T-helper 17 cell (primary cell): ENCODE measurements at places on chromosomes 2 and 18.
A peak's percentile ranks its signal among the peaks of the same experiment; 100 is the strongest.

DNA sequence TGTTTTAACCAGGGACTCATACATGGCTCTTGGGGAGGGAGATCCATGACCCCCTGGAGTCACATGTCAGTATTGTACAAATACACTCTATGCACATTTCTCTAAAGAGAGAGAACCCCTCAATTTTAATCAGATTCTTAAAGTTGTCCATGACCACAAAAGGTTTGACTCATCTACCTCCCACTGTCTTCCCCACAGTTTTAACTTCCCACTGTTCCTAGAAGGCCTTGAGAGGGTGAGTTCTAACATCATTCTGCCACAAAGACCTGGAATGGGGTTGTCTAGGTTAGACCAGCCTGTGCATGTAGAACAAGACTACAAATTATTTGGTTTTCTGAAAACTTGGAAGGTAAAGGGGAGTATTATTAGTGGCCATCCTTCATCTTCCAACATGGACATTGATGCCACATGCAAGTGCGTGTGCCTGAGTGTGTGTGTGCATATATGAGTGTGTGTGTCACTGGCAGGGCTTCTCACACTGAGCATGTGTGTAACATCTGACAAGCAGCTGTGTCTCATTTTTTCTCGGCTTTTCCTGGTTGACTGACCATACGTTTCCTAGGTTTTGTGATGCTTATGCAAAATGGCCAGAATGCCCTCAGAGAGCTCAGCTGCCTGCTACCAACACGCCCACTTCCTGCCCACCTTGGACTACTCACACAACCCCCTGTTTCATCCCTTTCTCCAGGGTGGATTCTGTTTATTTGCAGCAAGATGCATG lies 94.6 kb upstream of the LGALSL start:
- no peak overlapping the region for H3K27ac ChIP-seq
- no peak for DNase-seq
- H3K27me3 ChIP-seq = peaks cover 77% of the 10 kb centered on the region
- no peak overlapping the region for H3K4me3 ChIP-seq
- H3K4me1 ChIP-seq = peaks cover 16% of the 10 kb centered on the region

DNA sequence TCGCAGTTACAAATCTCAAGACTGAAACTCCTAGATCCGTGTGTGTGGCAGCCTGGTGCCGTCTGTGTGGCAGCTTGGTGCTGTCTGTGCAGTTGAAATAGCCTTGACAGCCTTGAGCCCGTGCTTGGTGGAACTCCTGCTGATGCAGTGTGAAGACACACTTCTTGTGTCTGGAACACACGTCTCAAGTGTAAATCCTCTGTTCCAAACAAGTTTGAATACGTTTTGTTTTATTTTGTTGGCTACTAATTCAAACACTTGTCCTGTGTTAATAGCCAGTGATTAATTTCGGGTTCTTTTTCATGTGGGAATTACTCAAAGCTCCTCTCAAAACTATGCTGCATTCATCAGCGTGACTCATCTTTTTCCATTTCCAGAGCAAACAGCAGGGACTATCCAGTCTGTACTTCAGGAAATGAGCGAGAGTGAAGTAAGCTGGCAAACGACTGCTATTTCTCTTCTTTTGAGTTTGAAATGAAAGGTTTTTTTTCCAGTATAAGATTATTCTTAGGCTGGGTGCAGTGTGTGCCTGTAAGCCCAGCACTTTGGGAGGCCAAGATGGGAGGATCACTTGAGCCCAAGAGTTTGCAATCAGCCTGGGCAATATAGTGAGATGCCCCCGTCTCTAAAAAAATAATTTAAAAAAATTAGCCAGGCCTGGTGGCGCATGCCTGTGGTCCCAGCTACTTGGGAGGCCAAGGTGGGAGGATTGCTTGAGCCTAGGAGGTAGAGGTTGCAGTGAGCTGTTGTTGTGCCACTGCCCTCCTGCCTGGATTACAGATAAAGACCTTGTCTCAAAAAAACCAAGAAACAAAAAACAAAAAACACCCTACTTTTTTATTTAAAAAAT lies 152.9 kb downstream of the SPP2 start:
- no peaks in the 10 kb centered on the region for H3K36me3 ChIP-seq
- DNase-seq = no peak

GRCh38 chr2:197993830-197994229 lies 189.4 kb downstream of the PLCL1 start:
- peaks cover 3% of the 10 kb centered on the region for H3K36me3 ChIP-seq
- H3K4me3 ChIP-seq = no peak overlapping the region
- no peaks in the 10 kb centered on the region for H3K27me3 ChIP-seq
- no peak overlapping the region for H3K27ac ChIP-seq
- H3K4me1 ChIP-seq = peaks cover 46% of the 10 kb centered on the region

- H3K4me3 ChIP-seq = no peak overlapping the region
- no peaks in the 10 kb centered on the region for H3K36me3 ChIP-seq
- DNase-seq = no peak
- no peaks in the 10 kb centered on the region for H3K4me1 ChIP-seq
- peaks cover 4% of the 10 kb centered on the region for H3K27me3 ChIP-seq
- no peak overlapping the region for H3K27ac ChIP-seq
Observed at GRCh38 chr2:190748966-190749365, 100.1 kb downstream of the NAB1 start.

- peaks cover 2% of the 10 kb centered on the region for H3K36me3 ChIP-seq
- peaks cover 14% of the 10 kb centered on the region for H3K4me1 ChIP-seq
- no peaks in the 10 kb centered on the region for H3K27me3 ChIP-seq
Observed at GRCh38 chr2:130185896-130186295, 3.8 kb downstream of the MZT2B start.

- H3K27ac ChIP-seq = peak overlapping the region; percentile 44
- no peaks in the 10 kb centered on the region for H3K36me3 ChIP-seq
- H3K27me3 ChIP-seq = peaks cover 43% of the 10 kb centered on the region
- H3K4me1 ChIP-seq = peaks cover 6% of the 10 kb centered on the region
- DNase-seq = no peak
Observed at GRCh38 chr2:127185093-127185492, 35.0 kb downstream of the CYP27C1 start.

- H3K27ac ChIP-seq = peak within 1 kb of the TSS; percentile 90
- peaks cover 9% of the 10 kb centered on the region for H3K27me3 ChIP-seq
- H3K4me1 ChIP-seq = peaks cover 24% of the 10 kb centered on the region
- peak; percentile 84 for DNase-seq
Observed at GRCh38 chr2:158456309-158457066, at the start of the genes CCDC148 and PKP4. CCDC148 (minus strand) TSS chr2:158456753; CDS start chr2:158456439, 314 bp downstream. PKP4 (plus strand) TSS chr2:158456952; CDS start chr2:158533185, 76,233 bp downstream.

GRCh38 chr2:59658906-59659635 lies 894.4 kb downstream of the BCL11A start:
- H3K4me3 ChIP-seq = no peak overlapping the region
- H3K27me3 ChIP-seq = no peaks in the 10 kb centered on the region
- no peak overlapping the region for H3K27ac ChIP-seq
- no peaks in the 10 kb centered on the region for H3K36me3 ChIP-seq
- H3K4me1 ChIP-seq = no peaks in the 10 kb centered on the region
- DNase-seq = no peak

DNA sequence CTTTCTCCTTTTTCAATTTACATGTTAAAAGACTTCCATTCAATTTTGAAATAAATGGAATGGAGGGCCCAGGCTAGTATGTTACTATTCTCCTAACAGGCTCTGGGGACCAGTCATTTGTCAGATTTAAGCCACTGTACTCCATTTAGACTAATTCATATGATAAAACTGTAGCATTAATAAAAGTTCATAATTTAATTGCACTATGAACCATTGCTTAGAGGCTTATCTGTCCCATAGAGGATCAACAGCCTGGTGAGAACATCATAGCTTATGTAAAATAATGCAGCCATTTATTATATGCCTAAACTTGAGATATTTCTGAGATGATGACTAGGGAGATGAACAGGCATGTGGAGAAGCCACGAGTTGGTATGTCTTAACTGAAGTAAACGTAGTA lies 156.0 kb downstream of the RIT2 start:
- H3K27me3 ChIP-seq = no peaks in the 10 kb centered on the region
- no peak overlapping the region for H3K27ac ChIP-seq
- no peak overlapping the region for H3K4me3 ChIP-seq

GRCh38 chr2:9694661-9695234 lies 64.0 kb upstream of the YWHAQ start:
- H3K27ac ChIP-seq = peak overlapping the region; percentile 57
- DNase-seq = no peak
- no peaks in the 10 kb centered on the region for H3K27me3 ChIP-seq
- peaks cover 14% of the 10 kb centered on the region for H3K4me1 ChIP-seq
- no peaks in the 10 kb centered on the region for H3K36me3 ChIP-seq

- DNase-seq = no peak
- H3K4me3 ChIP-seq = no peak overlapping the region
- H3K27me3 ChIP-seq = no peaks in the 10 kb centered on the region
- H3K27ac ChIP-seq = no peak overlapping the region
- H3K36me3 ChIP-seq = no peaks in the 10 kb centered on the region
- H3K4me1 ChIP-seq = no peaks in the 10 kb centered on the region
Observed at GRCh38 chr2:157662401-157662800, 33.7 kb upstream of the ACVR1C start.

GRCh38 chr2:182179176-182179575 lies 193.5 kb downstream of the PPP1R1C start:
- no peak overlapping the region for H3K27ac ChIP-seq
- H3K4me1 ChIP-seq = no peaks in the 10 kb centered on the region
- H3K36me3 ChIP-seq = no peaks in the 10 kb centered on the region

GRCh38 chr18:6571239-6571602 lies 156.5 kb upstream of the L3MBTL4 start:
- H3K36me3 ChIP-seq = no peaks in the 10 kb centered on the region
- no peaks in the 10 kb centered on the region for H3K27me3 ChIP-seq
- H3K27ac ChIP-seq = no peak overlapping the region
- no peak overlapping the region for H3K4me3 ChIP-seq
- no peak for DNase-seq

DNA sequence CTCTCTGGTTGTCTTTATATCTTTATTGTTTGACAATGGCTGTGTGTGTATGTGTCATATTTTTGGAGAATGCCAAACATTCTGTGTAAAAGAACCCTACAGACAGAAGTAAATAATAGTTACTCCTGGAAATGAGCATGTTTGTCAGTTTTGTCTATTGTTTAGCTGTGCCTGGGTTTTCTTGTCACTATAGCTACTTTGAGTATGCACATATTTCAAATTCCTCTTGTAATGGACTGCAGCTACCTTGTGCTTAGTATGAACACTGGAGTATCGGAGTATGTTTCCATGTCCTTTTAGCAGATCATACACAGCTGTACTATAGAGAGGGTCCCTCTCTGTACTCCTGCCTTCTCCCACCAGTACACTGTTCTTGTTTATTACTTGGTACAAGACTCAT lies 58.0 kb upstream of the DOCK10 start:
- H3K27ac ChIP-seq = no peak overlapping the region
- no peaks in the 10 kb centered on the region for H3K4me1 ChIP-seq
- no peaks in the 10 kb centered on the region for H3K27me3 ChIP-seq
- no peaks in the 10 kb centered on the region for H3K36me3 ChIP-seq
- H3K4me3 ChIP-seq = no peak overlapping the region
- no peak for DNase-seq

- no peak overlapping the region for H3K4me3 ChIP-seq
- H3K27me3 ChIP-seq = no peaks in the 10 kb centered on the region
- peaks cover 19% of the 10 kb centered on the region for H3K4me1 ChIP-seq
- peak overlapping the region; percentile 49 for H3K27ac ChIP-seq
Observed at GRCh38 chr2:102063487-102063911, 71.7 kb downstream of the IL1R2 start.

- no peak overlapping the region for H3K27ac ChIP-seq
- H3K4me3 ChIP-seq = no peak overlapping the region
- H3K4me1 ChIP-seq = peaks cover 8% of the 10 kb centered on the region
- H3K27me3 ChIP-seq = no peaks in the 10 kb centered on the region
Observed at GRCh38 chr2:37554687-37555086, 116.8 kb downstream of the CDC42EP3 start.

DNA sequence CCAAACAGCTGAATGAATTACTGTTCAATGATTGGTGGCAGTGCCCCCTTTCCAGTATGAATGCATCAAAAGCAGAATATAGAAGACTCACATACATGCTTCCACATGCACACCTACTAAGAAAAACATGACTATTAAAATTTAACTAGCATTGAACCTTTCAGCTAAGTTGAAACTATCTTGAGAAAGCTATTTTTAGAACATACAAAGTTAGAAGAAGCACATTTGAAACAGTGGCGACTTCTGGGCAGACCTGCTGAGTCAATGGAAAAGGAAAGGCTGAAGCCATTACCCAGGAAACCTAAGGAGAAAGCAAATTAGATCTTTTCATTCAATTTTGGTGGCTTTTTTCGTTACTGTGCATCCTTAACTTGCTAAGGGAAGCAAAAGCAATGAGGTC lies 55.9 kb downstream of the PLA2R1 start:
- no peak overlapping the region for H3K4me3 ChIP-seq
- H3K36me3 ChIP-seq = no peaks in the 10 kb centered on the region
- peaks cover 2% of the 10 kb centered on the region for H3K4me1 ChIP-seq
- H3K27me3 ChIP-seq = peaks cover 61% of the 10 kb centered on the region

DNA sequence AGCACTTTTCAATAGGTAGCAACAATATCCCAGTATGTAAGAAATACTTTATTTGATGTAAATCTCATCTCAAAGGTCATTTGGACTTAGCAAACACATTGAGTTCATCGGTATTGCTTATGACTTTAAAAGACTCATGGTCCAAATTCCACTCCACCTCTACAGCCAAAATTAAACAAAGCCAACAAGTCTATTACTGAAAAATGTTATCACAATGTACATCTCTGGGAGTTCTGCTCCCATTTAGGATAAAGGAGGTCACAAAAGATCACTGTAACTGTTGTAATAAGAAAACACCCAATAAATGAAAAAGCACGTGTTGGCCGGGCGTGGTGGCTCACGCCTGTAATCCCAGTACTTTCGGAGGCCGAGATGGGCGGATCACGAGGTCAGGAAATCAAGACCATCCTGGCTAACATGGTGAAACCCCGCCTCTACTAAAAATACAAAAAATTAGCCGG lies 50.0 kb downstream of the ESCO1 start:
- DNase-seq = no peak
- no peak overlapping the region for H3K27ac ChIP-seq
- H3K4me1 ChIP-seq = peaks cover 8% of the 10 kb centered on the region
- no peaks in the 10 kb centered on the region for H3K27me3 ChIP-seq

- H3K27me3 ChIP-seq = no peaks in the 10 kb centered on the region
- H3K4me1 ChIP-seq = no peaks in the 10 kb centered on the region
- H3K27ac ChIP-seq = no peak overlapping the region
- H3K4me3 ChIP-seq = no peak overlapping the region
- H3K36me3 ChIP-seq = no peaks in the 10 kb centered on the region
Observed at GRCh38 chr18:26002375-26002910, 88.0 kb downstream of the SS18 start.
